ENCODE measurements at places on chromosomes 4 and X.

DNA sequence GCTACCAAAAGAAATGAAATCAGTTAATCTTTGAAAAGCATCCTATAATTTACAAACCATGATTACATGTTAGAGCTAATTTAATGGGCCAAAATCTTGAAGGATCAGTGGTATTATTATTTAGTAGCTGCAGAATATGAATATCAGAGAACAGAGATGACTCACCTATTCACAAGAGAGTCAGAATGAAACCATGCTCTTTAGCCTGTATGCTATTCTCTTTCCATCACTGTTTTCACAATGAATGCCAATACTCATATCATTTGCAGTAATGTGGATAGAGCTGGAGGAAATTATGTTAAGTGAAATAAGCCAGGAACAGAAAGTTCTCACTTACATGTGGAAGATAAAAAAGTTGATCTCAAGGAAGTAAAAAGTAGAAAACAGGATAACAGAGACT is 414.1 kb downstream of the CENPC start:
- DNase-seq: no peak

GRCh38 chr4:141840299-141840986 is 204.1 kb downstream of the IL15 start:
- DNase-seq: no peak

GRCh38 chrX:119398974-119399771 is at the start of gene SLC25A43:
Gene SLC25A43, plus strand, starts transcription at chrX:119399336. Its CDS starts 68 bp downstream, at chrX:119399404.
- DNase-seq: peak; percentile 58

- DNase-seq: no peak
Observed at GRCh38 chr4:138870737-138871554, 144.6 kb upstream of the NOCT start.

- DNase-seq: no peak
Observed at GRCh38 chr4:52825460-52826090, 36.5 kb upstream of the RASL11B start.
